ENCODE measurements at places on chromosomes 3 and 15. TPM values are rescaled to one million over a fixed set of nuclear protein-coding genes. Genes with fewer than 3 reads are reported as not detected.

The AQP9 gene
- total RNA-seq = 0.54 TPM

GRCh38 chr15:99412082-99412481 lies 153.7 kb upstream of the MEF2A start:
- DNase-seq = no peak

DNA sequence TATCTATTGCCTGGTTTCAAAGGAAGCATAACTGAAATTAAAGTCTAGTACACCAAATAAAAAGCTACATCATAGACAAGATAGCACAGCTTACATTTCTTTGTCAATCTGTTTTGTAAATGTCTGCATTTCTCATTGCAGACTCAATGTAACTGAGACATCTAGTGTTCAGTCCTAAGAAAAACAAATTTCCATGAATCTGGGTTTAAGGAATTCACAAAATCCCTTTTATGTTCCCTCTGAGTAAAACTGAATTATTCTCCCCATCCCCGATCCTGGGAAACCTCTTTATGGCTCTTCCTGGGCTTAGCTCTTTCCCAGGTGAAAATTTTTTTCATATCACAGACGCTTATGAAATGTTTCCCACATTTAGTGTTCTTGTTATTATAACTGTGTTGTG lies 21.6 kb upstream of the RASA2 start:
- no peak for DNase-seq

DNA sequence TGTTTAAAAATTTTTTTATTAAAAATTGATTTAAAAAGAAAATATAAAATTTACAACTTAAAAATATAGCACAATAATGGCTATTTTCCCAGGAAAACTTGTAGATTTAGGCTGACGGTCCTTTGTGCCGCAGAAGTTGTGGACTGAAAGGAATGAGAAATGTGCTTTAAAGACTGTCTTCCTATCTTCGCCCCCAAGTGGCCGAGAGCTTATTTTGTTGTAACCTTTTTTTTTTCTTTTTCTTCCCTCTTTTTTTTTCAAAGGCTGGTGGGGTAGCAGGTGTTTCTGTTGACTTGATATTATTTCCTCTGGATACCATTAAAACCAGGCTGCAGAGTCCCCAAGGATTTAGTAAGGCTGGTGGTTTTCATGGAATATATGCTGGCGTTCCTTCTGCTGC lies 15.5 kb downstream of the SLC25A26 start:
- DNase-seq = no peak

The PDZRN3 gene
- total RNA-seq = under 0.01 TPM

GRCh38 chr3:171122861-171123260 lies 96.3 kb upstream of the SLC2A2 start:
- DNase-seq = no peak

DNA sequence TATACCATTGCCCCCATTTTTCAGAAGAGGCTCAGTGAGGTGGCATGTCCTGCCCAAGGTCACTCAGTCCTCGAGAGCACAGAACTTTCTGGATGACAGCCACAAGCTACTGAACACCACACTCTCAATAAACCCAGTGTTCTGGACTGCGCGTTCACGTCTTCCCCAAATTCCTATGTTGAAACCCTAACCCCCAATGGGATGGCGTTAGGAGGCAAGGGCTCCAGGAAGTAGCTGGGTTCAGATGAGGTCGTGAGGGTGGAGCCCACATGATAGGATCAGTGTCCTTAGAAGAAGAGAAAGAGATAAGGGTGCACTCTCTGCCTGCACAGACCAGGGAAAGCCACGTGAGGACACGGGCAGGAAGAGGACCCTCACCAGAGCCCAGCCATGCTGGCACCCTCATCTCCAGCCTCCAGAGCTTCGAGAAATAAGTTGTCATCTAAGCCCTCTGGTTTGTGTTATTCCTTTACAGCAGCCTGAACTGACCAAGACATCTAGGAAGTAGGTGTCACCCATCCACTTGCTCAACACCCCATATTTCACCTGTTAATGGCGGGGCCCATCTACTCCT lies 324.0 kb downstream of the UACA start:
- DNase-seq = no peak

DNA sequence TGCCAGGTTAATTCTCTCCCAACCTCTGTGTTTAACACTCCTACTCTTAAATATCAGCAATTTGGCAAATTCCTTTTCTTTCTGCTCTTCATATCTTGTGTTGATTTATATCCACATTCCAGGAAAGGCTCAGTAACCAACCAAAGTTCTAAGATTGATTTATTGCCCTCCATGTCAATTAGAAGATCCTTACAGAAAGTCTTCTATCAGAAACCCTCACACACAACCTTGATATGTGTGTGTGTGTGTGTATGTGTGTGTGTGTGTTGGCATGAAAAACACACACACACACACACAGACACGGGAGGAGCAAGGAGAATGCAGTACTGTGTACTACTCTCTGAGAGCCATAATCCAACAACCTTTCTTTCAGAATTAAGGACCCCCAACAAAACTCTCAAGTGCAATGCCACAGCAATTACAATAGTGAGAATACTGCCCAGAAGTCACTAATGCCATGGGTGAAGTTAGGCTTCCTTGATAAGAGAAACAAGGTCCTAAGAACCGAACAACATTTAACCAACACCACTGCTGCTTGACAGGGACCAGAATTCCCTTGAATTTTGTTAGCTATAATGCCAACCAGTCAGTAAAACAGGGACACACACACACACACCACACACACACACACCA lies 1.1 kb downstream of the LSAMP start:
- DNase-seq = no peak

- DNase-seq = no peak
Observed at GRCh38 chr15:93033434-93034045, 55.5 kb downstream of the RGMA start.

The THAP10 gene
- total RNA-seq = 0.54 TPM

DNA sequence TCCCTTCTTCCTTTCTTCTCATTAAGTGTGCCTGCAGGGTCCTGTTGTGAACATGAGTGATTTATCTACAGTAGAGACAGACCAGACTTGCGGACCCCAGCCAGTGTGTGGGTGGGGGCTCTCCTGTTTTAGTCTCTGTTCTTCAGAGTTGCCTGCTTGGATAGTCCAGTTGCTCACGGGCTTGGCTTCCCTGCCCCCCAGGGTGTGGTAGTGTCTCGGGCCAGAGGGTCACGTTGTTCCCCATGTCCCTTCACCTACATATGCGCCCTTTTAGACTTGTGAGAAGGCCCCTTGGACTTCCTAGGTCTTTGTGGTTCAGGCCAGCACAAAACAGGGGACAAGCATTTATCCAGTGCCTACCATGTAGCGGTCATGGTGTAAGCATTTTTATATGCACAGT lies 85.8 kb downstream of the AAGAB start:
- DNase-seq = no peak

Data from hematopoietic multipotent progenitor cell (in vitro differentiated cells).